Activated CD4-positive, alpha-beta T cell treated with anti-CD3 and anti-CD28 coated beads, Interleukin-2, amount 50 U/mL, for 4 hours (primary cell): ENCODE measurements at places on chromosomes 1 and 21.

DNA sequence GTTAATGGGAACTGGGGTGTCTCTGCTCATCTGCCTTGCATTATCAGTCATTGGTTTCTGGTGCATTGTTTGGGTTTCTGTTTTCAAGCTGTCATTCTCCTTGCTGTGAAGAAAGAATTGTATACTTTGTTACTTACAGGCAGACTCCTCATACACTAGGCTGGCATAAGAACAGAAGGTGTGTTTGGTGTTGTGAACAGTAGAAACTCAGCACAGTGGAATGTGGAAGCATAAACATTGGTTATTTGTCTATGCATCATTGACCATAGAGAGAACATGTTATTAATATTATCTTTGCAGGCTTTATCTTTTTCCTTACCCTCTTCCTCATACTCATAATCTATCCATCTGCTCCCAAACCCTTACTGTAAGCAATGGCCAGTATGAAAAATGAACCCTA is 18.2 kb downstream of the C1orf87 start:
- no peak for DNase-seq

DNA sequence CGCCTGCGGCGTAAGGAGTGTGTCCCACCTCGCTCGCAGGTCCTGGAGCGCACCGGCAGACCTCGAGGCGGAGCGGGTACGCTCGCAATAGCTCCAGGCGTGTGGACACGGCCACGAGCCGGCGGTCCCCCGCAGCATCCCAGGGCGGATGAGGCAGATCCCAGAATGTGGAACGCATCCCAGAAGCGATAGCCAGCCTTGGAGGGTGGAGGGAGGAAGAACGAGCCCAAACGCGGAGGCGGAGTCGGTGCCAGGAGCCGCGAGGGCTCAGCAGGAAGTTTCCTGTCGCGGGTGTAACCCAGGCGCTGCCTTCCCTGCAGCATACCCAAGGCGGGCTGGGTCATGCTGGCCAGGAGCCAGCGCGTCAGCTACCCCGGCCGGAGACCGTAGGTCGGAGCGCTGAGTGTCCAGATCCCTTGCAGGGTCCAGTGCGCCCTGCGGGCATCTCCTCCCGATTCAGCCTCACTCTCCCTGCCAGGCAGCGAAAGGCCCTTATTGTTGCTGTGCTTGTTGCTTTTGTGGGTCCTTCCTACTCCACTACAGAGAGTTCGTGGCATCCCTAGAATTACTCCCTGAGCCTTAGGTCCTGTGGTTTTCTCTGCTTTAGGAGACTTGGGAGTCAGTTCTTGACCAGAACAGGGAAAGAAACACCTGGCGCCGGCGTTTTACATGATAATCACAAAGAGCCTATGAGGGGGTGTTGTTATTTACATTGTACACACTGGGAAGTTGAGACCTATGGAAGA is 27.7 kb downstream of the STYXL2 start:
- peak; percentile 7 for DNase-seq

GRCh38 chr1:175976865-175977642 is 230.0 kb downstream of the COP1 start:
- no peak for DNase-seq

DNA sequence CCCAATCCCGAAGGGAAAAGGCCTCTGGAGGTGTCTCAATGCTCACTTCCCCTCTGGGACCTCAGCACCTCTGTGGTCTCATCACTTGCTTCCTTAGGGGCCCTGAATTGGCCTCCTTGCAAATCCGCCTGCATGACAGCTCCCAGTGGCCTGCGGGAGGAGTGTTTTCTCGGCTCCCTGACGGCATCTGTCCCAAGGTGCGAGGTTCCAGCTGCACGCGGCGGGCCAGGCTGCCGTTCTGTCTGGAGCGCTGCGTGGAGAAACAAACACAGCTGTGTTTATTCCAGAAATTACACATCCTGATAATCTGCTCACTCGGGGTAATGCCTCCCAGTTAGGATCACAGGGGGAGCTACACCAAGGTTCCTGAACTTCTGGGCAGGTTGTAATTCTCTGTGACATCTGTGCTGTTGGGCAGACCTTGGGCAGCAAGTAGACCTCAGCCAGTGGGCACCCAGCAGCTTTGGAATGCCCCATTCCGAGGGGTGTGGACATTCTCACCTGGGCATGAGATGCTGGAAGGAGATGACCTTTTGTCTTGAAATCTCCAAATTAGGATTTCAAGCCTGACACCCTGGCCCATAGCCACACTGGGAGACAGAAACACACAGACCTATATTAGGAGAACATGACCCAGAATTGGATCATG is 18.2 kb downstream of the EPHB2 start:
- no peak for DNase-seq

DNA sequence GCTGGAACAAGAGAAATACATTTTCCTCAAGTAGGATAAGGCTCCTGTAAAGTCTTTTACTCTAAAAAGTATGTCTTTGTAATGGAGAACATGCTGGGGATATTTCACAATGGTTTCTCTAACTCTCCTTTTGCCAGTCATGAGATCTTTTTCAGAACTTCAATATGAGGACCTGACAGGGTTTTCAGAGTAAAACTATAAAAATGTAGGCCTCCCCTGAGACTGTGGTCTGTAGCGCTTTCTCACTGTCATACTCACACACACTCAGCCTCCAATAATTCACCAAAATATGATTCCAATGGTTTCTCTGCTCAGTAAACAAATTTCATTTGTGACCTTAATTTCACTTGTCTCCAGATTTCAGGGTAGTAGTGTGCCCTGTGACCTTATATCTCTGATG is 440.1 kb upstream of the PTBP2 start:
- no peak for DNase-seq

- DNase-seq, result no peak
Measured at GRCh38 chr21:44874497-44875315, 1.2 kb upstream of the PTTG1IP start.

DNA sequence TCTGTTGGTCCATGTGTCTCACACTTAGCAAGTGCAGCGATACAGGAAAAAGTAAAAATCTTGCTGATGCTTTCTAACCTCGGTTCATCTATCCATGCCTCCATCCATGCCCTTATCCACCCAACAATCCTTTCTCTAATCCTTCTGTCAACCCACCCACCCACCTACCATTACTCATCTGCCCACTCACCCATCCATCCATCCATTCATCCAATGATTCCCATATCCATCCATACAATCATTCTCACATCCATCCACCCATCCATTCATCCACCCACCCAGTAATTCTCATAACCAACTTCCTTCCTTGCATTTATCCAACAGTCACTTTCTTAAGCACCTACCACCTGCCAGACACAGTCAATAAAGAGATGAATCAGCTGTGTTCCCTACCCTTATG is 6.1 kb upstream of the IGSF21 start:
- DNase-seq, result no peak

- DNase-seq, result no peak
Measured at GRCh38 chr1:95021805-95022643, 50.7 kb downstream of the ALG14 start.

DNA sequence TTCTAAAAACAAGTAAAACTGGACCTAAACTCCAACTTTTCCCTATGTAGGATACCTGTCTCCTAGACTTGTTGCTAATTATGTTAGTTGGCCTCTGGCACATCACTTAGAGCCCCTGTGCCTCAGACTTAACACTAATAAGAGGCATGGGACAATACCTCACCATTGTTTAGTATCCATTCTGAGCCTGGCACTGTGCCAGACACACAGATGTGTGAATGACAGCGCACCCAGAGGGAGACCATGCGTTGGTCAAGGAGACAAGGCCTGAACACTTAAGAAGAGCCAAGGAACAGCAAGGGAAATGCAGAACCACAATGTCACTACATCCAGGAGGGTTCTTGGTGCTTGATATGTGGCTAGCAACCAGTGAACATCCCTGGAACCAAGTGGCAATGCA is 189.1 kb downstream of the FGGY start:
- DNase-seq, result no peak

DNA sequence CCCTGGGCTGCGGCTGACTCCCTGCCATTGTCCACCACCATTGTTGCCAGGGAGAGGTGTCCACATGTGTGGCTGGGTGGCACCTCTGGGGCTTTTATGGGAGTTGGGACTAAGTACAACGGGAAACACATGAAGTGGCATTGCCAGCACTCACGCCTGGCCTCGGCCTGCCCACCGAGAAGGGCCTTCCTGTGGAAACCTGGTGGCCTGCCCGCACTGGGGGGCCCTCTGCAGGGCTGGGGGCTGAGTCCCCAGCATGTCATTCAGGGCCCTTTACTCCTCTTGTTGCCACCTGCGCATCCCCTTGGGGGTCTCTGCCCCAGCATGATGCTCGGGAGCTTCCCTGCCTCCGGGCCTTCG is 35.5 kb upstream of the RUNX3 start:
- no peak for DNase-seq

DNA sequence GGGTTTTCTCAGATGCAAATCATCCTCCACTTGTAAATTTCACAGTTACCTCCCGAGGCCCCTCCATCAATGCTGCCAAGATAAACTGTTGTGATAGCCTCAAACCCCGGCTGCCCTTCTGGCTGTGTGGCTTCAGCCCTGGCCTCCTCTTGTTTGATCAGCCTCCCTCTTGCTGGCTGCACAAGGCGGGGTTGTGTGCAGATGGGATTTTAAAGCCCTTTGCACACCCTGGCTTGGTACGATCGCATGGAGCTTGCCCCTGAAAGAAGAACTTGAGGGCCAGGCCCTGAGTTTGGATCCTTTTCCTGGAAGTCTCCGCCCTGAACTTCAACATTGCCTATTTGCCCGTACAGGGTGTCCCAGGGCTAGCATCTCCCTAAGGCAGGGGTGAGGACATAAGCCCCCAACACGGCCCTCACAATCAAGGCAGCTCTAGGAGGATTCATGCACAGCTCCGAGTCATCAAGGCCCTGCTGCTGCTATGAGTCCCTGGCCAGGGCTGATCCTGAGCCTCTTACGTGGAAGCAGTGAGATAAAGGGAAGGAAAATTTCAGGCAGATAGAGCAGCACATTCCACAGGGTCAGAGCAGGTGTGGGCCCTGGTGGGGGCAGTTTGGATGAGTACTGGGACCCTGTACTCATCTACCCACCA is 181.2 kb upstream of the VAMP3 start:
- DNase-seq, result no peak

DNA sequence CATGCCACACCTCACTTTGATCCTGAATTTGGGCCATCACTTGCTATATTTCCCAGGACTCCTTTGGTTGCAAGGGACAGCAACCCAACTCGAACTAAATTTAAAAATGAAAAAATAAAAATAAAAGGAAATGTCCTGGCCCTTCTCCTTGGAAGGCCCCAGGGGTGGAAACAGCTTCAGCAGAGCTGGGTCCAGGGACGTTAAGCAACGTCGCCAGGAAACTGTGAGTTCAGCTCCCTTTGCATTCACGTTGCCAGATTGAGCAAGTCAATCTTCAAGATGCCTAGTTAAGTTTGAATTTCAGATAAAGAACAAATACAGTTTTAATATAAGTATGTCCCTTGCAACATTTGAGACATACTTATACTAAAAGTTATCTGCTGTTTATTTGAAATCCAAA is 14.6 kb upstream of the SPSB1 start:
- DNase-seq, result no peak

DNA sequence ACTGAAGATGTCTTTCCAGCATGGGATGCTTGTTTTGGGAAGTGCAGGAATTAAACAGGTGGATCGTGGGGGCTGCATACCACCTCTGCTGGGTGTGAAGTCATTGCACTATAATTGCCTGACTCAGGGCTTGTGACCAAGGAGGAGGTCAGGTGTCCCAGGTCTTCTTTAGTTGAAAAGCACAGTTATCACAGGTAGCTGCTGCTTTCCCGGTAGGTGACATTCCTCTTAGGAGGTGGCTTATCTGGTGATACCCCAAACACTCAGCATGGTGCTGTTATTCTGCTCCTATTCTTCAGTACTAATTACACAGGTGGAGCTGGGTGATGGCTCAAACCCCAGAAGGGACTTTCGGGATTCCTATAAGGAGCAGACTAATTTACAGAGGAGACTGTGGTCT is 320.3 kb upstream of the PLXNA2 start:
- DNase-seq, result no peak

- DNase-seq, result no peak
Measured at GRCh38 chr1:229149435-229149834, 121.5 kb upstream of the RAB4A start.

DNA sequence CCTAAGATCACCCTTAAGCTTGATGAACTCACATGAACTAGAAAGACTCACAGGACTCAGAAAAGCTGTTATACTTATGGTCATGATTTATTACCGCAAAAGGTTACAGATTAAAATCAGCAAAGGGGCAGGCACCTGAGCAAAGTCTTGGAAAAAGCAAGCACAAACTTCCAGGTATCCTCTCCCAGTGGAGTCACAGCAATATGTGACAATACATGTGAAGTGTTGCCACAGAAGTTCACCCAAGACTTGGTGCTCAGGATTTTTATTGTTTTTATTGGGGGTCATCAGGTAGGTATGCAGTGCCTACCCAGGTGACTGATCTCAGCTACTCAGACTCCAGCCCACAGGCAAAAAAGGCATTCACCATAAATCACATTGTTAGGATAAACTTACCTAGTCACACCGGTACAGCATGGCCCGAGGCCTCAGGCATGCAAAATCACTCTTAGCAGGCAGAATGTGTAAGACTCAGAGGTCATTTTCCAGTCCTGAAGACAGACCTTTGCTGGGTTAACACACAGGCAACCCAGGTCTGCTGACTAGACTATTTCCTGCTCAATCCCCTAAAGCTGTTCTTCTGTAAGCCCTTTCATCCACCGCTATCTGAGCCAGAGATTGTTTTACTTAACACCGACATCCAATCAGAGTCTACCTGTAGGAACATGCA is 55.6 kb downstream of the SSX2IP start:
- DNase-seq, result no peak

GRCh38 chr1:97137862-97138514 is 416.4 kb downstream of the PTBP2 start:
- no peak for DNase-seq

DNA sequence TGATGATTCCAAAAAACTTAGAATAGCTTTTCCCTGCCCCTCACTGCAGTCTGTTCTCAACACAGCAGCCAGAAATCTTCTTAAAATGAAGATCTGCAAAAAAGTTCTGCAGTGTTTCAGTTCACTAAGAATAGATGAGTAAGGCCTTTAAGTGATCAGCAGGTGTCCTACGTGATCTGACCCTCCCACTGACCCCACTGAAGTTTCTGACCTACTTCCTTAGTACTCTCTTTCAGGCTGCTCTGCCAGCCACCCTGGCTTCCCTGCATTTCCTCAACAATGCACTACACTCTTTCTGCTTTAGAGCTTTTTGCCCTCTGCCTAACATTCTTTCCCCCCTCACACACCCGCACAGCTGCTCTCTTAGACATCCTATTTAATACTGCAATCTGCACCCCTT is 182.5 kb downstream of the AKT3 start:
- DNase-seq, result no peak

- DNase-seq, result no peak
Measured at GRCh38 chr1:42037586-42037985, 115.6 kb upstream of the GUCA2B start.

- DNase-seq, result peak; percentile 23
Measured at GRCh38 chr1:241627453-241628259, 12.5 kb downstream of the CHML start.

GRCh38 chr1:116514708-116515525 is 55.9 kb downstream of the CD58 start:
- peak; percentile 47 for DNase-seq

GRCh38 chr1:77313491-77313890 is 31.7 kb downstream of the AK5 start:
- DNase-seq, result no peak
